ENCODE measurements at places on chromosomes 2 and 18.

DNA sequence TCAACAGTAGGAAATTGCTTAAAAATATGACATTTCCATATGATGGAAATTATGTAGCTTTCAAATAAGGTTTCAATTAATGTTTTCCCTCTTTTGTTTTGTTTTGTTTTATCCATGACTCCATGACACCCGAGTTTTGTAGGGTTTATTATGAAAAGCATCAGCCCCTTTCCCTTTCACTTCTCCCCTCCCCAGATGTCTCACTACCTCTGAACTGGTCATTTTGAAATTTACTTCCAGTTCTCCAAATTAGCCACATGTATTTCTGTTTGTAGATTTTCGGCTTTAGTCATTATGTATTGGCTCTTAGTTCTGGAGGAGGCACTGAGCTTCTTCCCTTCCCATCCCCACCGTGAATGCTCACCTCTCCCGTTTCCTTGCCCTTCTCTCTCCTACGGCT lies 18.6 kb upstream of the VPS4B start:
- DNase-seq, result no peak

GRCh38 chr2:156769802-156770201 lies 333.6 kb downstream of the GPD2 start:
- DNase-seq, result no peak

- DNase-seq, result no peak
These were observed 36.0 kb downstream of the PCBP1 start for GRCh38 chr2:70123051-70123828.

DNA sequence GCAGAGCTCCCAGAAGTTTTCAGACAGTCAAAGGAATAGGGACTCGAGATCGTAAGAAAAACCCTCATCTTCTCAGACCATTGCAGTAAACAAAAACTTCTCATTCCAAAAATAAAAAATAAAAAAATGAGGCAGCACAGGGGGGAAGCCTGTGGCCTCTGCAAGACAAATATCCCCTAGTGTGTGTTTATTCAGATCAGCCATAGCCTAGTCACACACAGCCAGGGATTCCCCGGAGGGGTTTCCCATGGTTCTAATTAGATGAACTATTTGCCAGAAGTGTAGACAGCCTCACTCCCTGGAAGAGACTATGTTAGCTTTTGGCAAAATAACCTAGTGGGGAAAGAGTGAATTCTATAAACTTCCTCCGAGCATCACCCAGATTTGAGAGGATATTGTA lies 122.9 kb upstream of the KLF7 start:
- no peak for DNase-seq

GRCh38 chr2:119085613-119086012 lies 72.9 kb downstream of the C1QL2 start:
- DNase-seq, result no peak

GRCh38 chr2:9765611-9766531 lies 77.4 kb upstream of the TAF1B start:
- no peak for DNase-seq

- no peak for DNase-seq
These were observed 1372.2 kb upstream of the TMEFF2 start for GRCh38 chr2:193566886-193567285.

GRCh38 chr2:202716953-202717597 lies 82.3 kb downstream of the FAM117B start:
- no peak for DNase-seq

GRCh38 chr2:42949125-42949524 lies 156.7 kb upstream of the HAAO start:
- DNase-seq, result no peak

GRCh38 chr18:62877411-62878221 lies 162.3 kb downstream of the PHLPP1 start:
- no peak for DNase-seq

GRCh38 chr18:61992923-61993322 lies 100.1 kb upstream of the RNF152 start:
- no peak for DNase-seq

DNA sequence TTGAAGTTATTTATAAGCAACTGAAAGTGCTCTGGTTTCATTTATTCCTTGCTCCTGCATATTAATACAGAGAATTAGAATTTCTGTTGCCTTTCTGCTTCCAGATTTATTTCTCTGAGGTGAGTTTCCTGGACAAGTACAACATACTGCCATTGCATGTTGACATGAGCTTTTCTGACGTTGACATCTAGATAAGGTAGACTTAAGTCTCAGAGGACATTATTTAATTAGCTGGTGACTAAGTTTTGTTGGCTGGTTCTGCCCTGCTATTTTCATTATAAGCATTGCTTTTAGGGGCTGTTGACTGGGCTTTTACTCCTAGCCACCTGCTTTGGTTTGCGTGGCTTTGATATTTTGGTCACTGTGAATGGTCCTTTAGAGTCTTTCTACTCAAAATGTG lies 282.9 kb upstream of the SPRED2 start:
- no peak for DNase-seq

DNA sequence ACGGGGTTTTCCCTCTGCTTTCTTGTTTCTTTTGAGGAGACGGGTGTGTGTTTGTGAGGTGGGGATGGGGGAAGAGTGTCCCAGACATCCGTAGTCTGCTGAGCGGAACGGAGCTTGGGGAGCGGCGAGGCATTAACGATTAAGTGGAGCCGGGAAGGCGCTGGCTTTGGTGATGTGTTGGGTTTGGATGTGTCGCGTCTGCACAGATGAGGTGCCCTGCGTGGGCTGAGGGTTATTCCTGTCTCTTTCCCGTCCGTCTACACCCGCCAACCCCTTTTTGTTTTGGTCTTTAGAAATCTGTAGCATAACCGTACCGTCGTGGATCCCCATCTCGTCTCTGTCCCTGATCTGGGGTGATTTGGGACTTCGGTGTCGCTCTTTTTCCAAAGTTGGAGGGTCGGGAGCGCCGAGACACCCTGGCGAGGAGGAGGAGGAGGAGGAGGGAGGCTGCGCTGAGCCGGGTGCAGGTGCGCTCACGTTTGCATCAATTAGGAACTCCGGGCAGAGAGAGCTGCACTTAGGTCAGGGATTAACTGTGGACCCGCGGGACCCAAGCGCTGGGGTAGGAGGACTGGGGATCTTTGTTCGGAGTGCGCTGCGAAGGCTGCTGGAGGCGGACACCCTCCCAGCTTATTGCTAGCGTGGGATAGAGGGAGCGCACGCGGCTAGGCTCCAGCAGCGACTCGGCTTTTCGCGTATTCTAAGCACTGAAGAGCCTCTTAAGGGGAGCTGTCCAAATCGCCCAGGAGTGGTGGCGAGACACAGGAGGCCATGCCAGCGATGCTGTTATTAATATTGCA lies 720.3 kb downstream of the DPP10 start:
- DNase-seq, result no peak

GRCh38 chr2:238009563-238009962 lies 42.7 kb downstream of the UBE2F start:
- DNase-seq, result no peak

DNA sequence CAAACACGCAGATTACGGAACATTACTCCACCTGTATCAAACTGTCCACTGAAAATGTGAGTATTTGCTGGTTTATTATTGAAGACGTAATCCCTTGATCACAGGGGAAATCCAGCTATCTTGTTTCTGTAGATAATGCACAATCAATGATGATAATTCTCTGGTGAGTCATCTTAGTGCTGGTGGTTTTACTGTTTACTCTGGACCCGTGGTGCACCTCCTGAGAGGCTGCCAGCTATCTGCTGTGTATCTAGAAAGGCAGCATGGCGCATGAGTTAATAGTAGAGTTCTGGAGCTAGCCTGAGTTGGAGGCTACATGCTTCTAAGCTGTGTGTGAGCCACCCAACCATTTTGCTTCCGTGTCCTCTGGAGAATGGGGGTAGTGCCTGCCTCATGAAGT lies 6.5 kb downstream of the NCAPH start:
- peak; percentile 88 for DNase-seq

- DNase-seq, result no peak
These were observed 112.8 kb downstream of the ZNF516 start for GRCh38 chr18:76382275-76382674.

DNA sequence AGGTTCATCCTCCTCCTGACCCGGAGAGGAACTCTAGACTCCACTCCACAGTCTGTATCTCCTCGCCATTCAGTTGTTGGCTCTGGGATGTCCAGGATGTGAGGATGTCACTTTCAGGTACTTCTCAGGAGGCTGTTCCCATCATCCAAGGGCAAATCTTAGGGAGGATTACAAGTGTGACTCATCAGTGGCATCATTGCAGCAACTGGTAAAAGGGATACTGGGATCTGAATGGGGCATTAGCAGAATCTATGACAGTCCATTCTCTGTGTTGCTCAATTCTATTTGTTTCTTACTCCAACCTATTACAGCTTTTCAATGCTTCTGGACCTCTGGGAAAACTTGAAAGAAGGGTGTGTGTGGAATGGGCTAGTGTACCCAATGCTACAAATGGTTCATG lies 81.5 kb upstream of the FN1 start:
- DNase-seq, result no peak

GRCh38 chr18:378079-378478 lies 110.2 kb upstream of the THOC1 start:
- DNase-seq, result no peak

DNA sequence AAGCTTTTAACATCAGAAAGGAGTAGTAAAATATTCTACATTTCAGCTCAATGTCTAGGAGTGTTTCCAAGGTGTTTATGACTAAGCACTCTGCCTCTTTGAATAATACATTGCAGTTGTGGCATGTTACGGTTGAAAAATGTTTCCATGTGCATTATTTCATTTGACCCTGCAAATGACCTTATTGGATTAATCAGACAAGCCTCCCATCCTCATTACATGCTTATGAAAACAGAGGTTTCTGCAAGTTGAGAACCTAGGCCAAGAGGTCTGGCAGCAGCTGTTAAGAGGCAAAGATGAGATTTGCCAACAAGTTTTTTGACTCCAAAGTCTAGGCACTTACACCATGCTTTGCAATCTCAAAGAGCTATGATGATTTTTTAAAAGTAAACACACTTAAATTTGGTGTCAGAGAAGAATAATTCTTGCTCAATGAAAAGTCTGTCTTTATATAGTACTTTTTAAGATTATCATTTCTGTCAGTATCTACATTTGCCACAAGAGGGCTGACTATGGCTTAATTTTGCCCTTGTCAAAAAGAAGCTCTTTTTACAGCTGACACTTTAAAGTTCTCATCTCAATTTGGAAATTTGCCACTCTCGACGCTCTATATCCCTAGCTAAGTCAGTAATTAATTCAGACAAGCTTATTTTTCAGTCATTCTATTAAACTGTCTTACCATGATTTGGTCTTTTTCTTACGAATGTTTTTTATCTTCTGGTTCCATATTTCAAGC lies 260.6 kb downstream of the PAX3 start:
- DNase-seq, result no peak

DNA sequence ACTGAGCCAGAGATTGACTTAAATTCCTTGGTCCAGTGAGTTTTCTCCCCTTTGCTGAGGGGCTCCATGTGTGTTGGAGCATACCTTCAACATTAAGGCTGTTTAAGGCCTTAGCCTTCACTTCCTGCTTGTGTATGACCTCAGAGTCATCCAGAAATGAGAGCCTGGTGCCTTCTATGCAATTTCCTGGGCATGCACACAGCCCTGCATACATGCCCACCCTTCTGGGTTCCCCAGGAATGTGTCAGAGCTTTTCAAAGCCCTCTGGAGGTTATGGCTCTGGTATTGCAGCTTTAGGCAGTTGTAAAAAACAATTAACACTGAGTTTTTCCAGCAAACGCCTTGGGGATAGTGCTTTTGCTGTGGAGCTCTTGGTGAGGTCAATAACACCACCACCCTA lies 16.7 kb downstream of the IL1R1 start:
- DNase-seq, result no peak
